Large intestine (tissue), 12 donors: ENCODE measurements at places on chromosomes 13 and 19.

- DNase-seq = no peak
Measured at GRCh38 chr13:65613004-65613403, 1617.1 kb downstream of the PCDH9 start.

DNA sequence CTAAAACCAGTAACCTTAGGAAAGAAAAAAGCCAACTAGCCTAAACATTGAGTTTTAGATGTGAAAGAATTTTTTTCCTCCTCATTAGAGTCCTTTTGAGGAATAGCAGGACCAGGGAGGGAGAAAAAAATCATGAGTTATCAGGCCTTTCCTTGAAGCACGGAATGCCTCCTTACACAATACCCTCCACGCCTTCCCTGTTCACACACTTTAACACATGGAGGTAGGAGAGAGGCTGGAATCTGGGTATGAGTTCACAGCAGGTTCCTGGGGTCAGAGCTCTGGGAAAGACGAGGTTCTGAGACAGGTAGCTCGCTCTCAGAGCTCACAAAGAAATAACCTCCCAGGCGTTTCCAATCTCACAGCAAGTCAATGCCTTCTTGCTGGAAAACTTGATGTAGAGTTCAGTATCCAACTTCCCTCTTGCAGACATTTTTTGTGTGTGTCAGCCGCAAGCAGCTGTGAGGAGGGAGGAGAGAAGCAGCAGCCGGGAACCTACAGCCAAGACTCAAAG, 716 bp downstream of the ZNF573 start:
- DNase-seq = no peak

GRCh38 chr13:59532405-59532804, 631.3 kb downstream of the DIAPH3 start:
- no peak for DNase-seq

- DNase-seq = no peak
Measured at GRCh38 chr13:98171900-98172589, 5.0 kb downstream of the RNF113B start.

GRCh38 chr19:2461751-2462634, 5.2 kb upstream of the LMNB2 start:
- peak; percentile 44 for DNase-seq

GRCh38 chr19:2665103-2665502, 37.4 kb downstream of the GNG7 start:
- no peak for DNase-seq

DNA sequence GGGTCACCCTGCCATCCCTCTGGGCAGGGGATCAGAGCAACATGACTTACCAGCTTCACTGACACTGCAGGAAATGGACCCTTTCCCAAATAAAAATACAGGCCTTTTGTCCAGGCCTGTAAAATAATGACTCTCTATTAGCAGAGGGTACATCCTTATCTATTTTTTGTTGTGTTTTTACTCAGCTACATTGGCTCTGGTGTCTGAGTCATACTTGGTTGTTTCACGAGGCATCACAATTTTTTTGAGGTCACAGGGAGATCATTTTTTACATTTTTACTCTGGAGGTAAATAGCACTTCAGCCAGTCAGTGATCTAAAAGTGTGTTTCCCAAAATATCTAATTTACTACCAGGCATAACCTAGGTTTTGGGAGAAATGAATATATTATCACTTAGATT, 6.9 kb upstream of the HTR2A start:
- no peak for DNase-seq

DNA sequence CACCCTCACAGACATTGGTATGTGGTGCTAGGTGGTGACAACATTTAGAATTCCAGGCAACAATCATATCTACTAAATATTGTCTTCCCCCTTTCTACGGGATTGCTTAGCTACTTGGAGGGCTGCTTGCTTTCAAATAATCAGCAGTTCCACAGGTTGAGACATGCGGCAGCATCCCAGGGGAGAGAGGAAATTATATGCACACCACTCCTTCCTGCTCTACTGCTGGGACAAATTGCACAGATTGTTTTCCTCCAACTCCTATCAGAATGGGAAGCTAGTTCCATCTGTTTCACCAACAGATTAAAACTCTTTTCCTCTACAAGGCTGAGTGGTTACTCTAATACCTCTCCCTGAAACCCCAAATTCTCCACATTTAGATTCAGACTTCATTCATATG, 275.4 kb downstream of the DNAJC15 start:
- no peak for DNase-seq

- DNase-seq = no peak
Measured at GRCh38 chr13:109383683-109384082, 402.7 kb downstream of the IRS2 start.

GRCh38 chr13:98563071-98563470, 13.8 kb downstream of the STK24 start:
- no peak for DNase-seq

GRCh38 chr19:45753548-45753947, 15.5 kb downstream of the SIX5 start:
- no peak for DNase-seq

- peak; percentile 79 for DNase-seq
Measured at GRCh38 chr19:18160971-18161635, 8.1 kb downstream of the PIK3R2 start.

DNA sequence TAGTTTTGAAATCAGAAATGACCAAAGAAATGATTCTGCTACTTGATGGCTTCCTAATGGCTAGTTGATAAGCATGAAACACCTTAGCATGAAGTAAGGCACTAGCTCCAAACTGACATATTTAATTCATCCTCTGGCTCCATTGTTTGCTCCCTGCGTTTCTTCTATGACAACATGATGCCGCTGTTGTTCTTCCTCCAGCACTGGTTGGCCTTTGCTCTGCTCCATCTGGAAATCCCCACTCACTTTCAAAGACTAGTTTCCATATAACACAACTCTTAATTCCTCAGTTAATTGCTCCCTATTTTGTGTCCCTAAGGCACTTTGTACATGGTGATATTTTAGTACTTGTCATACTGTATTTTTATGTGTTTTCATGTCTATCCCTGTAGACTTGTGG, 151.6 kb downstream of the GPC6 start:
- DNase-seq = no peak

DNA sequence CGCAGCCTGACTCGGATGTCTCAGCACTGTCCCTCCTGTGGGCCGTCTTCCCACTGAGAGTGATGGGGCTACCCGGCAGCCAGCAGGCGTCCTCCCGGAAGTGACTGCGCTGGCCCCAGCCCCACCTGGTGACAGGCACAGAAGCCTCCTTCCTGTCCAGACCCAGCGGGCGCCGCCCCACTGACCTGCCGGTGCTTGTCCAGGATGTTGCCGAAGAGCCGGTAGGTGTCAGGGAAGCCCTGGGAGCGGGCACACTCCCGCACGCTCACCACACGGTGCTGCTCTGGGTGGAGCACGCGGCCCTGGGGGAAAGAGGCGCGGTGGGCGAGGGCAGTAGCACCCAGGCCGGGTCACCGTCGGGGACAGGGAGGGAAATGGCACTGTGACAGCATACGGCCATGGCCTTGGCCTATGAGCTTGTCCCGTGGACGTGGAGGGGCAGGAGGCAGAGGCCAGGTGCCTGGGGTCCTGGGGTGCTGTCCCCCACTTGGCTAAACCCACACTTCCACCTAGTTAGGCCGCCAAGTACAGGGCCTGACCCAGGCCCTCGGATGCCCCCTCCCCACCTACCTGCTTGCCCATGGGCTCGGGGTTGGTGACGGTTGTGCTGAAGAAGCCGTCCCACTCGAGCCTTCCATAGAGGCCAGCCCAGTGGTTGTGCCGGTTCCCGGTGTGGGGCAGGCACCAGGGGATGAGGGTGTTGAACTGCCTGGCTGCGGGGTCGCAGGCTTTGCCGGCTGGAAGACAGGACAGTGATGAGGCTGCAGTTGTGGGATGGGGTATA, 16.0 kb upstream of the EIF3G start:
- no peak for DNase-seq
